Activated T-helper 17 cell treated with anti-CD3 and anti-CD28 coated beads, Interleukin-2, amount 50 U/mL, for 72 hours (primary cell): ENCODE measurements at places on chromosomes 3 and 15.

DNA sequence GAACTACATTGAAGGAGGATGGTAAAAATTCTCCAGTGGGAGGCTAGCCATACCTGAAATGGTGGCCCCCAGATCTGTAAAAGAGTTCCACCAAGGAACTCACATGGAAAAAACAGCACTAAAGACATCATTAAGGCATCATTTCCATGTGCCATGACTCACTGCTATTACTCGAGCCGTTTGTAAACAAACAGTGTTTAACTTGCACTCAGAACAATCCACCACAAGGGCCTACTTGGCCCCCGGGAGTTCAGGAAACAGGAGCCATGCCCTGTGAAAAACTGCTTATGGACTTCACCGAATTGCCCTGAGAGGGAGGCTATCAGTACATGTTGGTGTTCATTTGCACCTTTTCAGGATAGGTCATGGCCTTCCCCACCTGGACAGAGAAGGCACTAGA is 18.2 kb downstream of the CCR4 start:
- no peak for ATAC-seq

- peak; percentile 56 for ATAC-seq
Measured at GRCh38 chr3:186540221-186540834, 3.9 kb downstream of the CRYGS start.

- no peak for ATAC-seq
Measured at GRCh38 chr15:68062214-68062613, 8.1 kb downstream of the PIAS1 start.

DNA sequence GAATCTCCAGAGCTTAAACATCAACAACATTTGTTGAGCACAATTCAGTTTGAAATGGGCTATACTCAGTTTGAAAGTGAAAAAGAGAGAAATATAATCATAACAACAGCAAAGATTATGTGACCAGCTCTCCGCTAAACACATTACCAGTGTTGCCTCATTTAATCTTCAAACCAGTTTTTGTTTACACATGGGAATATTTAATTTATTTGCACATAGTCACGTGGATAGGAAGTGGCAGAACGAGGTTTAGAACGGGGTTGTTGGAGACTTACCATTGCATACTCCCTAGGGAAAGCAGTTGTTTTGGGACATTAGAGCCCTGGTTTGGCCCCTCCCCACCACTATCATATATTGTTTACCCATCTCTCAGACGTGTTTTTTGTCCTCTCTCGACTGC is 77.2 kb downstream of the IL1RAP start:
- ATAC-seq: no peak

- no peak for ATAC-seq
Measured at GRCh38 chr3:172666181-172666872, 44.5 kb downstream of the NCEH1 start.

DNA sequence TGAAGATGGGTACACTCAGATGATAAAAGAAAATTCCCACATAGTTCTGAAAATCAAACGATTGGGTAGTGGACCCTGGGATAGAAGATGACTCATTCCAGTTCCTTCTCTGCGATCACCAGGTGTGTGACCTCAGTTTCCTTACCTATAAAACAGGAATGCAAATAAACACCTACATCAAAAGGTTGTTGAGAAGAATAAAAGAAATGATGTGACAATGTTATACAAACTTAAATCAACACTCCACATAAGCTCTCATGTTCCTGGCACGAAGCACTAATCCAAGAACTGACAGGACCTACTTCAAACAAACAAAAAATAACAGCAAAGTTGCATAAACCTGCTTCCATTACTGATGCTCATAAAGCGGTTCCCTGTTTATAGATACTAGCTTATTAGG is 69.2 kb downstream of the RORA start:
- no peak for ATAC-seq

DNA sequence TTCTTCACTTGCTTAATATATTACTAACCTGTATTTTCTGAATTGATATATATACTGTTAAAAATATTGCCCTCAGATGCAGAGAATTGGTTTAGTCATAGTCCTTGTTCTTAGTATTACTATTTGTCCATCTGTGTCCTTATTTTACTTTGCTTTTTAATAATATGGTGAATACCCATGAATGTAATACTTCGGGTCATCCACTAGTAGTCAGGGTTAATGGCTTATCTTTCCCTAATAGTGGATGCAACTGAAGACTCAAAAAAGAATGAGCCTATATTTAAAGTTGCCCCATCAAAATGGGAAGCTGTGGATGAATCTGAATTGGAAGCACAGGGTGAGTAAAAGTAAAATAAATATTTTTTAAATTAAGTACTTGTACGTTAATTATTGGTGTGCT is 36.5 kb downstream of the U2SURP start:
- ATAC-seq: no peak

GRCh38 chr15:74382004-74382816 is 14.8 kb upstream of the CYP11A1 start:
- ATAC-seq: peak; percentile 28

GRCh38 chr3:459311-459670 is 262.7 kb downstream of the CHL1 start:
- no peak for ATAC-seq

DNA sequence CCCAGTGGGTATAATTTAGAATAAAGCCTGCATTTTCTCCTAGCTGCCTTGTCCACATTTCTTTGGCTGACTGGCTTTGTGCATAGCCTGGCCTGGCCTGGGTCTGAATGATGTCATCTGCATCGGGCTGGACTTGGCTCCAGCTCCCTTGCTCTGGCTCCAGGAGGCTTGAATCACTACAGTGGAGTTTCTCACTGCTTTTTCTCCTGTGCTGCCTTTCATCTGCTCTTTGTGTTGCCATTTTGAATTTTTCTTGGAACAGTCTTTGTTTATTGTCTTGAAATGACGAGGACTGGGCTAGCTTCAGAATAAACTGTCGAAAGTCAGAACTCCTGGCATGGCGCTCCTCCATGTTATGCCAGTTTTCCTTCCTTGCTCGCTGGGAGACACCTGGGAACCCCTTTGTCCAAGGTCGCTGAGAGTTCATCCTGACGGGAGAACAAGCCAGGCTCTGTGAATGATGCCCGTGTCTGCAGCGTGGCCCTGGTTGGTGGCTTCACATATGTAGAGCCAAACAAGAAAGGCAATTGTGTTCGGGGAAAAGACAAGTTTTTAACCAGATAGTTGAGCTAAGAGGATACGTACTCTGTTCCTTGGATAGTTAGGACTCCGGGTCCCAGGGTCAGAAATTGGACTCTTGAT is 258.9 kb downstream of the PDZRN3 start:
- no peak for ATAC-seq

DNA sequence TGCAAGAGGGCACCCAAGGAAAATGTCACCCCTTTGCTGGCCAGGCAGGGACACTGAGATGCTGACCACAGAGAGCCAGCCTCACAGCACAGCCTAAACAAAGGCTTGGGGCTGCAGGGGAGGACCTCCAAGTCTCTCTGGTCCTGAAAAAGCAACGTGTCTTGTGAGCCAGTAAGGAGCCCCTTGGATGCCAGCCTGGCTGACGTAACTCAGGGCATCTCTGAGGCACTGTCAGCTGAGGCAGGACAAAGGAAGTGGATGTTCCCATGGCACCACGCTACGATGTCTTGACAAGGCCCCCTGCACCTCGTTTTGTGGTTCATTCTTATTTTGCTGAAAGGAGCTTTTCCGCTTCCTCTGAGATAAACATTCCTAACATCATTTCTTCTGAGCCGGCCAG is 160.7 kb downstream of the OR4M2 start:
- ATAC-seq: no peak

GRCh38 chr3:165185707-165186327 is 10.4 kb downstream of the SLITRK3 start:
- peak; percentile 59 for ATAC-seq

DNA sequence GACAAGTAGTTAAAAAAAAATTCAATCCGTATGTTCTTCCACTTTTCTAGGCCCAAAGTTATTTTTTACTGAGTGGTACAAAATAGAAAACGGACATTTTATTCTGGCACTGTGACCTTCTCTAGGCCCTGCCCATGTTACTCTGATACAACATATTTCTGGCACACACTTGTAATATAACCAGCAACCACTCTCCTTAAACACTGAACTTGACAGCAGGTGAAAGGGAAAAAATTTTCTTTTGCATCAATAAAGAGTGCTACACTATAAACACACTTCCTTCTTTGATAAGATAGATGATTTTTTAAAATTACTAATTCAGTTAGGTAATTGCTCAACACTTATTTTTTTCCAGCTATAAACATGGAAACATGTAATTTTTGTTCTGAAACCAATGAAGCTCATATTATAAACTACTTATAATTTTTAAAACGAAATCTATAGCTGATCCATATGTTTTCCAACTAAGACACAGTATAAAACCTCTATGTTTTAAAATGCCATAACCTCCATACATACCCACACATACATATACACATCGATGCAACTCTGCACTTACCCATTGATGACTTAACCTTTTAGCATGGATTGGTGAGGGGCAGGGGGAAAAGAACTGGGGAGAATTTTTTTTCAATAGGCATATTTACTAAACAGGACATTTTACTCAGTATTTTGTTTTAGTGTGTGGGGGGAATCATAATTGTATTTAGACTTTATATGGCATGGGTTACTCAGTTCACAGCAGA is 5.3 kb upstream of the CTNNB1 start:
- ATAC-seq: no peak

- ATAC-seq: no peak
Measured at GRCh38 chr15:77606142-77607034, 26.3 kb downstream of the LINGO1 start.

DNA sequence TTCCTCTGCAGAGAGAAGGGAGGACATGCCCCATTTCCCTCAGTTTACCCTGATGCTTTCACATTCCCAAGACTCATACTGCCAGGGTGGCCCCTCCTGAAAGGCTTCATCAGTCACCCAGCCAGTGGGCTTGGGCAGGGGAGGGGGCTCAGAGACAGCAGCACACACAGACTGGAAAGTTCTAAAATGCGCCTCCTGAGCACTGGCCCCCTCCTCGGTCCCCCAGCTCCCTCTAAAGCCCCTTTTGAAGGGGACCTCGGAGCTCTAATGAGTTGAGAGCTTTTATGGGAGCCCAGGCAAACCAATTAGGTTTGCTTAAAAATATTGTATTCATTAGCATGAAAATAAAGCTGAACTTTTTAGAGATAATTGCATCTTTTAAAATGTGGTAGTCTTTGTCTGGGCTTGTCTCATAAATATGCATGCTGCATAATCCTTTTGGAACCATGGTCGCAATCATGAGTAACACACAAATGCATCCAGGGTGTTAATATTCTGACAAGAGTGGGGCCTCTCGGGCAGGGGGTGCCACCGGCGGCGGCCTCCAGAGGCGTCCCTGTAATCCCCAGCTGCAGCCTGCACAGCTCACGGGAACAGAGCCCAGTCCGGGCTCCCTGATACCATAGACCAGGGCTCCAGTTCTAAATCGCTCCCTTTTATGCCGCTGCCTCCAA is 78.5 kb downstream of the RPLP1 start:
- no peak for ATAC-seq

DNA sequence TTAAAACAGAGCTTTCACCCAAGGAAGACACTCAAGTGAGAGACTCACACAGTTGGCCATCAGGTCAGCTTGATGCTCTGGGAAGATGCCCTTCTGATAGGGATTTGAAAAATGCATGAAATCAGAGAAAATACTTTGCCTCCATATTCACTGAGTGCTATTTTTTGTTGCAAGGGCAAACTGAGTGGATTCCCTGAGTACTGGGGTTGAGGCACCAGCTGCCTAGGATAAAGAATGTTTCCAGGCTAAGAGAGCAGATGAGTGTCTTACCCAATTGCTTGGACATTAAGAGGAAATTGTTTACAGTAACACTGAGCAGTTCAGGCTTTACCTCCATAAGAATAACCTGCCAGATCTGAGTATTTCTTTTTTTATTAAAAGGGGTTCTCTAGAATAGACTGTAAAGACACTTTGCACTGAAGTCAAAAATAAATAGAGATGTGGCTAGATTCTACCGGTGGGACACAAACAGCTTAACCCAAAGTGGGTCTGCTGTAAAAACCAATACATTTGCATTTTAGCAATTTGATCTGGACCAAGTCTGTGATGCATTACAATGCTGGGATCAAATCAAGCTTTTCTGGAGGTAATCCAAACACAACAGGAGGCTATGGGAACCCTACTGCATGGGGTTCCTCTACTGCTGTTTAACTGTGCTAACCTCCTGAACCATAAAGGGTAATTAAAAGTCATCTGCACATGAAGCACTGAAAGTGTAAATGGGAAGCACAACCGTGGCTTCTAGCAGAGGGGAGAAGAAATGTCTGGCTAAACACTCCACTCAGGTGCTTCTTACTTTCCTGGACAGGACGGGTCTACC is 238.8 kb upstream of the WNT5A start:
- ATAC-seq: no peak

DNA sequence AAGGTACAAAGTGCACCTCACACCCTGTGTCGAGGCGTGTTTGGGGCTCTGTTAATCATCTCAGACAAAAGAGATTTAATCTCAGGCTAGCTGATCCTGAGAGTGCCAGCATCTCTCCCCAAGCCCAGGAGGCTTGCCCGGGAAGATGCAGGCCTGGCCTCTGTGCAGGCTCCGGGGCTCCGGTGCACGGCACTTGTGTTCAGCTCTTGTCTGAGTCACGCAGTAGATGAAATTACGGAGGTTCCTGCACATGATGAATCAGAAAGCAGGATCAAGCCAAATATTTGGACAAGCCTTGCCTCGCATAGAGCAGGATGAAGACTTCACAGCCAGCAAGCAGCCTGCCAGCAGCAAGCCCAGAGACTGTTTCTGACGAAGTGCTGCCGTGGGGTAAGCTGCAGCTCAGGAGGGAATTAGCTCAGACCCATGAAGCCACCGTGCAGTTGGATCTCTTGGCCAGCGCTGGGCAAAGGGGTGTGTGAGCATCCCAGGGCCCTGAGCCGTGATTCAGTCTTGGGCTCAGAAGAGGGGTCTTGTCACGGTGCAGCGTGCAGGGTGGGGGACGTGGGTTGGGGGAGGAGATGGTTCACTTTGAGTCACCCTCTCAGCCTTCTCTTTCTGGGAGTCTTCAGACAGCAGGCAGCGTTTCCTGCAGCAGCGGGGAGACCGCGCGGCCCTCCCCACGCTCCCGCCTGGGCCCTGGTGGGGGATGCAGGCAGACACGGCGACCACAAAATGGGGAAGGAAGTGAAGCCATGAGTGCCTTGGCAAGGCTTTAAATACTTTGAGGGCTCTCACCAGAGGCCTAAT is 89.2 kb upstream of the MEF2A start:
- no peak for ATAC-seq

- no peak for ATAC-seq
Measured at GRCh38 chr3:48552111-48552951, 4.3 kb downstream of the PFKFB4 start.

DNA sequence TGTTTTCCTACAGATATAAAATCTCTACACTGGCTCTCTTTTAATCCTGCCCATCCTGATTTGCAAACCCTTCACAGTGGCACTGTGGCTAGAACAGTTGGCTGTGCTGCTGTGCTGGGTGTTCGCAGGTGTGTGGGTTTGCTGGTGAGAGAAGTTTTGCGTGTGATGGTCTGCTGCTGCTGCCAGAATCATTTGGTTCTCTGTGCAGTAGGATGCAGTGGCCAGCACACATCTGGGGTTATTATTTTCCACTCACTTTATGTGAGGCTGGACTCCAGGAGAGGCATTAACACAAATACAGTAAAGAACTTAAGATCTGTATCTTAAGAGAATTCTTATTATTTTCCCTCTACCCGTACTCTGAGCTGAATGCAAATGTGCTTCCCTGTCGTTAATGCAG is 16.0 kb upstream of the PSMD6 start:
- ATAC-seq: no peak
